ENCODE measurements at places on chromosomes 16 and 17. TPM values are rescaled to one million over a fixed set of nuclear protein-coding genes. Genes with fewer than 3 reads are reported as not detected.

The ALOX15B gene
- not detected for total RNA-seq

The UBTF gene
- 104 TPM for total RNA-seq

The LITAFD gene
- total RNA-seq, result not detected

The ABCC12 gene
- 0.06 TPM for total RNA-seq

The ARL6IP1 gene
- total RNA-seq, result 278 TPM

The DHRS7C gene
- not detected for total RNA-seq

The DUS2 gene
- total RNA-seq, result 17.0 TPM

The CDRT15L2 gene
- not detected for total RNA-seq

The CES5A gene
- not detected for total RNA-seq

The BCL7C gene
- 38.7 TPM for total RNA-seq

The TMEM88 gene
- 0.69 TPM for total RNA-seq
